ENCODE measurements at places on chromosomes 4 and X.

GRCh38 chrX:24702362-24703184, 8.9 kb downstream of the POLA1 start:
- no peak for DNase-seq

DNA sequence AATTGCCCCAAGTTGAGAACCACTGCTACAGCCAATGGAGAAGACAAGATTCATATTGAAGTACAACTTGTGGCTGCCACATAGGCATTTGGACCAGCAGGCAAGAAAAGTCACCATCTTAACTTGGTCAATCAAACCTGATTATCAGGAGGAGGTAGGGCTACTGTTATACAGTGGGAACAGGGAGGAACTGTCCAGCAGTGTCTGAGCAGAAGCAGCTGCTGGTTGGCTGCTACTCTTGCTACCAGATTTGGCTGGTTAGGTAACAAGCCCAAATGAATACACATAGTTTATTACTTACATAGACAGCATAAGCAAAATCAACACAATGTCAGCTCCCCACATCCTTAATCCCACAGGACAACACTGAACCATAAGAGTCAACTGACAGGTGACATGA, 39.4 kb downstream of the ATP1B4 start:
- DNase-seq: no peak

GRCh38 chr4:73855406-73855805, 2.3 kb downstream of the PF4V1 start:
- DNase-seq: no peak

- no peak for DNase-seq
These were observed 465.5 kb upstream of the CTSO start for GRCh38 chr4:156419080-156419685.

- no peak for DNase-seq
These were observed 63.0 kb downstream of the SEC24D start for GRCh38 chr4:118772767-118773428.

GRCh38 chrX:38214551-38215531, 5.8 kb downstream of the SRPX start:
- DNase-seq: no peak

- DNase-seq: no peak
These were observed 108.1 kb upstream of the PAQR3 start for GRCh38 chr4:79047316-79047715.

DNA sequence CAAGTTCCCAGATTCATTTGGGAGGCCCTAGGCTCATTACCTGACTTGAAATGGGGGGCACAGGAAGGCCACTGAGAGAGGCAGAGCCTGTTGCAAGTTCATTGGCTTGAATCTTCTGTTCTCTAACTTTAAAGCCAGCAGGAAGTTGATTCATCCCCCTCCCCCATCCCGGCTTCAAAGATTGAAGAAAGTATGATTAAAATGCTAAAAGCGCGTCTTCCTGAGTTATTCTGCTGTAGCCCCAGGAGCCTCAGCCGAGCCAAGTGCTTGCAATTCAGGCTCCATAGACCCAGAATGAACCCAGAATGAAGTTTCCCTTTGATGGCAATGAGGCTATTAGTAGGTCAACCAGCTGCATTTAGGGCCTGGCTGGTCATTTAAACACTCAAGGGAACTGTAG, 14.7 kb downstream of the CHST7 start:
- no peak for DNase-seq

DNA sequence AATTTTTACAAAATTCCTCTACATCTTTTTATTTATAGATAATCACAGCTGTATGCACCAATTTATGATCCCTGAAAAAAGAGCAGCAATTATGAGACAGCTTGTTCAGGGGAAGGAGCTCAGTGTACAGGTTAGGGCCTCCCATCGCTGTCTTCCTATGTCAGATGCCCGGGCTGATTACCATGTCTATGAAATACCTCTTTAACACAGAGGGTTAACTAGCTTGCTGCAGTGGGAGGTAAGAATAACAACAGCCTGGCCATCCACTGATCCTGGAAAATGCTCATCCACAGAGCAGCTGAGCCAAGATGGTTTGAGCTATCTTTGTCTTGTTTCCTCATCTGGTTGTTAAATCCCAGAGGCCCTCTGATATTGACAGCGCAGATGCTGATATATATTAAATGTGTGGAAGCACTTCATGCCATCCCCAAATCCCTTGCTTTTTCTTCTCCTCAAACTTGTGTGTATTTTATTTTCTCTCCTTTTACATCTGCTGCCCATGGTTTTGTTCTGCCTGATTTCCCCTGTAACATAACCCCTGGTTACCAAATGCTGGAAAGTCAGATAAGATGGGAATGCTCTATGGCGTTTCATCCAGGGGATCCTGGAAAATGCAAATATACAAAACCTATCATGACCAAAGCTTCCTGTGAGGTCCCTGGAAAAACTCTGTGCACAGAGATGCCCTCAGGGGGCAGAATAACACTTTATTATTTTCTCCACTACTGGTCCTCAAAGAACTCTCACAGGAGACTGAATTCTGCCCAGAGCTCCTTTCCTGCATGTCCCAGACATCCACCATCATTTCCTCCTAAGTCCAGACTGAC, 85.8 kb upstream of the PUDP start:
- no peak for DNase-seq

GRCh38 chr4:13957871-13958270, 330.3 kb upstream of the BOD1L1 start:
- no peak for DNase-seq

GRCh38 chr4:38065176-38065575, 105.0 kb downstream of the PTTG2 start:
- DNase-seq: no peak

- DNase-seq: no peak
These were observed 10.6 kb downstream of the NYX start for GRCh38 chrX:41457613-41458192.

DNA sequence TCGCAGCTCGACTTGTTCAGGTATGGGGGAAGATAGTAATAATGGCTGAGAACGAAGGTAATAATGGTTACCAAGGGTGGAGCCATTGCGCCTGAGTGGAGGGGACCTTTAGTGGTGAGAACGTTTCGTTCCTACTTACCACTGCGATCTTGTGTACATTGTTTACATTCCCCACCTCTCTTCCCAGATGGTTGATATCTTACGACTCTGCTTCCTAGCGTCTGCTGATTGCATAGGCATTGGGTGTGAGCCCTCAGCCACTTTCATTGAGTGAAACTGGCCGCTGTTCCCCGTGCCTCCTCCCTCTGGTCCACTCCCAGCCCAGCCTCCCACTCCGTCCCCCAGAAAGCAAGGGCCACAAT, 850 bp downstream of the IGBP1 start:
- DNase-seq: no peak

DNA sequence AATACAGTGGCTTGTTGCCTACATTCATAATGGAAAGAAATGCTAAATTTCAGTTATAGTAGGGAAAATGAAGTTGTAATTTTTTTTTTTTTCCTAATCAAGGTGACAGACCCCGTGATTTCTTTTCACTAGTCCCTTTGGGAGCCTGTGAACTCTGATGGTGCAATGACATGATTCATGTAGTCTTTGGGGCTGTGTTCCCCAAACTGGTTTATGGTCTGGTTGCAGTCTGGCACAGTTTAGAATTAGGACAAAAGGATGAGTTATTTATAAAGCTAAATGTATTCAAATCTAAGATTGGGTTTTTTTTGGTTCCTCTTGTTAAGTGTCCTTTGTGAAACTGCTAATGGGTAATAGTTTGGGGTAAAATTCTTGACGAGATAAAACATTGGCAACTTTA, 66.0 kb downstream of the REPS2 start:
- no peak for DNase-seq

DNA sequence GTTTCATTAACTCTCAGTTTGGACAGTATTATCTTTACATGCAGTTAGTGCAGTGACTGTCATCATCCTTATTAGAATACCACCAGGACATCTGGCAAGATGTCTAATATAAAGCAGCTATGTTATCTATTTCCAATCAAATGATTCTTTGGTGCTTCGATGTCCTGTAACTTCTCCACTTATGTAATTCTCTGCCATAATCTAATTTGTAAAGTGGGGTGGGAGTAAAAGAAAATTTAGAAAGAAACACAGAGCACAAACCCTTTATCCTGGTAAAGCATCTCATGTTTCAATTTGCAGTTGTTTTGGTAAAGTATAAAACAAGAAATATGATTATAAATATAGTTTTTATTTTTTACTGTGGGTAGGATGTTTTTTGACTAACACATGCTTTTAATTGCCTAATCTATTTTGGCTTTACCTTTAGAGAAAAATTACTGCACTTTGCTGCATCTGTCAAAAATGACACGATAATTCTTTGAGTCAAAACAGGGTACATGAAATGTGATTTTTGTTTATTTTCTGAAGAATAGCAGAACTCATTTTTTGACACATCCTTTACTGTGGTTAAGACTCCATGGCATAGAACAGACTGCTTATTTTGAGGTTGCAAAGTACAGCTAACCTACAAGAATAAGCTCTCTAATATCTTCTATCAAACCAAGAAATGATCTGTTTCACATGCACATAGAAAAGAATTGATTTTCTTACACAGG, 382.9 kb downstream of the RPA4 start:
- DNase-seq: no peak

DNA sequence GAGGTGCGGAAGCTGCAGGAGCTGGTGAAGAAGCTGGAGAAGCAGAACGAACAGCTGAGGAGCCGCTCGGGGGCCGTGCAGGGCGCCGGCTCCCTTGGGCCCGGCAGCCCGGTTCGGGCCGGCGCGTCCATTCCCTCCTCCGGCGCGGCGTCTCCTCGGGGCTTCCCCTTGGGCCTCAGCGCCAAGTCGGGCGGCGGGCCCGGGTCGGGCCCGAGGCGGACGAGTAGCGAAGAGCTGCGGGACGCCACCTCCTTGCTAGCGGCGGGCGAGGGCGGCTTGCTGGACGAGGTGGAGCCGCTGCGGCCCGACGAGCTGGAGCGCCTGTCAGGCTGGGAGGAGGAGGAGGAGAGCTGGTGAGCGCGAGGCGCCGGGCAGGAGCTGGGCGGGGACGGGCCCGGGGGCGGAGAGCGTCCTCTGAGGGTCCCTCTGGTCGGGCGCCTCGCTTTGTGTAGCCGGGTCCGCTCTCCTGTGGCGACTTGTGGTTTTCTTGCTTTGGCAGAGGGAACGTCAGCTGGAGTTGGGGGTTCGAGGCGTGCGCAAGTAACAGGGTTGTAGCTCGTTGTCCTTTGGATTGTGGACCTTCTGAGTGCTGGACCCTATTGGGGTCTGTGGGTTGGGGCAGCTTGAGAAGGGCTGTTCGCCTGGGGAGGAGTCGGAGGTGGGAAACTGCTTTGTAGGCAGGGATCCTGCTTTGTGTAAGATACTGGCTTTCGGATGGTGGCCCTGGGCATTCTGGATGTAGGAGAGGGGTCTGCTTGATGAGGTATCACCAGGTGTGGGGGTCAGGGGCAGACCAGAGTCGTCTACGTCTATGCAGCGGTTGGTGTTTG, 662 bp downstream of the SLAIN2 start:
- peak; percentile 62 for DNase-seq

GRCh38 chr4:13413729-13414437, 70.3 kb downstream of the RAB28 start:
- DNase-seq: no peak

DNA sequence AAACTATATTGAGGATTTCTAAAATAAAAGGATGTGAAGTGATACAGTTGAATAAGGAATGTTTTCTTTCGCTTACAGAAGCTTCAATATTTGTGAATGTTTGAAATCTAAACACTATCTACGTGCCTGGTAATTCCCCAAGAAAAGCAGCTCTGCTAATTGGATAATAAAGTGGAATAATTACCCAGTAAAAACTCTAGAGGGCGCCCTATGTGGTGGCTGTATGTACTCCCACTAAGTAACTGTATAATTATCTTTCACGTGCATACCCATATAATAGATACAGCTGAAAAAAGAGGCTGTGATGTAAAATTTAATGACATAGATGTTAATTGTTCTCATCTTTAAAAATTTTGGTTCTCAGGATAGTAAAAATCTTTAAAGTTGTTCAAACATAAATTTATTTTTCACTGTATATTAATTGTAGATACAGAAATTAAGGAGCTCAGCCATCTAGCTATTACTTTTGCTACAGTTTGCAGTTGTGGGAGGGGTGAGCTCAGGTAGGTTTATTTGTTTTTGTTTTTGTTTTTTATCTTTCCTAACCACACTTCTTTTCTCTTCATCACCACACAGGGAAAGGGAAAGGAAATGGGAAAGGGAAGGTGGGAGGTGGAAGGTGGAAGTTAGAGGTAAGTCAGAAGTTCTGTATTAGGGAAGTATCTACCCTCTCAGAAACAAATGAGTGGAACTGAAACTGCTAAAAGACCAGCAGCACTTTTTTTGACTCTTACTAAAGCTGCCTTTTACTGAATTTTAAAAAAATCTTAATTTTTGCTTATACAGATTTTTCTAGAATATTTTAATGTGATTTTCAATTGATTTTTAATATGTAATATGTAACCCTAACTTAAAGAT, 151.7 kb upstream of the RPS6KA6 start:
- DNase-seq: no peak

GRCh38 chr4:121684561-121684960, 12.2 kb downstream of the ANXA5 start:
- no peak for DNase-seq

- no peak for DNase-seq
These were observed 85.0 kb downstream of the CLNK start for GRCh38 chr4:10599574-10599973.

- no peak for DNase-seq
These were observed 90.2 kb downstream of the TAB3 start for GRCh38 chrX:30798810-30799209.

DNA sequence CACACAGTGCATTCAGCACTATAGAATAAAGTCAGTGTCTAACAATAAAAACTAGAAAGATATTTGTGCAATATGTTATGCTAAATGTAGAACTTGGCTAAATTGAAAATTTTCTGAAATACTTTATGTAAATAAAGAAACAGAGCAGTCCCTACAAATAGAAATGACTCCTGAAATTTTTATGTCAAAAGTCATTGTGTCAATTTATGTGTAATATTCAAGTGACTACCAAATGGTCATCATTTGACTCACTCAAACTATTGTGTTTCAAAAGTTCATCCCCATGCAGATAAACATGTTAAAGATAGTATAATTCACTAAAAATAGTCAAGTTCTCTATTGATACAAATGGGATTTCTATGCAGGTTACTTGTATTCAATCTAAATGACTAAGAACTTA, 17.9 kb downstream of the LRBA start:
- no peak for DNase-seq

- DNase-seq: no peak
These were observed 58.6 kb downstream of the DCK start for GRCh38 chr4:71052034-71052433.

DNA sequence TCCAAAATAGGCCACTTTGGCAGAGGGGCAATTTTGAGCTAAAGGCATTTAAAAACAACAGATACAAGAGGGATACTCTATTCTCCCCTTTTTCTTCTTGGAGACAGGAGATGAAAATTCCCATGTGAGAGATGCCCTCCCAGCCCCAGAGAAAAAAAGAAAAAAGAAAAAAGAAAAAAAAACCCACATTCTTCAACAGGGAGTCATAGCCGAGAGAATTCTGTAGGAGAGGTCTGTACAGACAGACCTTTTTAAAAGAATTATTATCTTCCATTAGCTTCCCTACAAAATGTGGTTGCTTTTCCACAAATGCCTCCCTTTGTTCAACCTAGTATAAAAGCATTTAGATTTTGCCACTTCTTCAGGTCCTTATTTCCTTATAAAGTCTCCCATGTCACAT, 89.9 kb downstream of the SPCS3 start:
- no peak for DNase-seq

- DNase-seq: no peak
These were observed 111.0 kb downstream of the PGRMC2 start for GRCh38 chr4:128176643-128177042.

GRCh38 chr4:146023334-146023967, 84.8 kb upstream of the ZNF827 start:
- DNase-seq: no peak

GRCh38 chr4:82585690-82586435, 24.1 kb upstream of the TMEM150C start:
- no peak for DNase-seq
